Left ventricle myocardium inferior (tissue), 1 donor: ENCODE measurements at places on chromosomes 7 and 10. TPM values are rescaled to one million over a fixed set of nuclear protein-coding genes. Genes with fewer than 3 reads are reported as not detected.

DNA sequence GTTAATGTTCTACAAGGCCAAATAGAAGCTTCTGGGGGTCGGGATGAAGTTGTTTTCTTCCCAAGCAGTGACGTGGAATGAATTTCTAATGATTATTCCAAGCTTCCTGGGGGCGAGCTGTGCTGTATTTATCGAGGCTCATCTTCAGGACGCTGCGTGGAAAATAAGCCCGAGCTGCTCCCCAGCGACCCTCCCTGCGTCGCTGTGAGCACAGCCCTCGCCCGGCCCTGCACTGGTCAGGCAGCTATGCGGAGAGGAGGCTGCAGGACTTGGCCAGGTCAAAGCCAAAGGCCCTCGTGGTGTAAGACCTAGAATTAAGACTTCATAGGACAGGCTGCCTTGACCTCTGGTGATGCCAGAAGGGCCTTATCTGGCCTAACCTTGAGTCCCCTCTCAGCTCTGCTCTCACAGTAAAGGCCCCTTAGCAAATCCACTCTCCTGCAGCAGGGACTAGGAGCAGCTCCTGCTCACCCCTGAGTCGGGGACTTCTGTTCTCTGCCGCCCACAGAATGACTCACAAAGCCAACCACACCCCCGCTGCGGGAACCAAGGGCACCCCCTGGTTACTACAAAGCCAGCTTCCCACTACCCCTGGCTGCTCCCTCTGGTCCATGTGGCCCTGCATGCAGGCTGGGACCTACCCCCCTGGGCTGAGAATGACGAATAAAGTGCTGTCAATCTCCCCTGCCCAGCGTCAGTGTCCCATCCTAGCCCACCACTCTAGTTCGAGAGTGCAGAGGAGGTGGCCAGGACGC lies 501.6 kb downstream of the TCERG1L start:
- no peak for DNase-seq

- DNase-seq: peak; percentile 97
Observed at GRCh38 chr10:43362191-43362839, 9.1 kb upstream of the FXYD4 start.

- no peak for DNase-seq
Observed at GRCh38 chr10:102159831-102160230, 7.6 kb downstream of the NOLC1 start.

DNA sequence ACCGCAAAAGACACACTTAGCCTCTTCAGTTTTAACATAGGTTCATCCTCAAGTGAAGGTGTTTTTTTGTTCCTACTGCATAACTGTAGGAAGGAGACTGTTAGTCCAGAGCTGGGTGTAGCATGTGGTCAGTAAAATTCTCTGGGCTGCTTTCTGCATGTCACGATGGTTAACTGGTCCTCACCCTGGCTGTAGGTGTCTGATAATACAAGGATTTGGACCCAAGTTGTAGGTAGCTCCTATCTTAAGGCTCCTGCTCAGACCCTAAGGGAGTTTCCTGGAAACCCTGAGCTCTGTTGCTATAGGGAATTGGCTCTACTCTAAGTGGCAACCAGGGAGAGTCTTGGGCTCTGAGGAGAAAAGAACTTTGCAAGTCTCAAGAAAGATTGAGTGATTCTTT lies 112.9 kb downstream of the SAMD9 start:
- DNase-seq: no peak

TMEM229A gene
- not detected for total RNA-seq

- no peak for DNase-seq
Observed at GRCh38 chr7:5387711-5388245, 35.9 kb downstream of the TNRC18 start.

MMP21 gene
- not detected for total RNA-seq

PLXDC2 gene
- total RNA-seq: 16.6 TPM

DNA sequence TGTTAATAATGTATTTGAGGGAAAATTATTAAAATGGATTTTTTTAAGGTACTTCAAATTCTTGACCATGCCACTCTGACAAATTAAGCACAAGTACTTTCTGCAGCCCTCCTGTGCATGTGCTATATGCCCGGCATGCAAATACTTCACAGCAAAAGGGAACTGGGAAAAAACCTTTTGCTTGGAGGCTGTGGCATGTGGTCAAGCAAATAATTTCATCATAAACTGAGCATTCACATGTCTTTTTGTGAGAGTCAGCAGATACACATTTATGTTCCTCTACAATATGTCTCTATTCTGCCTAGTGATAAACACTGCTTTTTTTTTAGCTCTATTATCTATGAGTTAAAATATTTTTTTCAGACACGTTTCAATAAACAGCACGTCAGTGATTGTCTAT lies 53.7 kb upstream of the SEMA3A start:
- no peak for DNase-seq

OPN1SW gene
- total RNA-seq: not detected

EBLN1 gene
- total RNA-seq: not detected

- DNase-seq: no peak
Observed at GRCh38 chr10:26843736-26844135, 17.0 kb downstream of the ABI1 start.

DNA sequence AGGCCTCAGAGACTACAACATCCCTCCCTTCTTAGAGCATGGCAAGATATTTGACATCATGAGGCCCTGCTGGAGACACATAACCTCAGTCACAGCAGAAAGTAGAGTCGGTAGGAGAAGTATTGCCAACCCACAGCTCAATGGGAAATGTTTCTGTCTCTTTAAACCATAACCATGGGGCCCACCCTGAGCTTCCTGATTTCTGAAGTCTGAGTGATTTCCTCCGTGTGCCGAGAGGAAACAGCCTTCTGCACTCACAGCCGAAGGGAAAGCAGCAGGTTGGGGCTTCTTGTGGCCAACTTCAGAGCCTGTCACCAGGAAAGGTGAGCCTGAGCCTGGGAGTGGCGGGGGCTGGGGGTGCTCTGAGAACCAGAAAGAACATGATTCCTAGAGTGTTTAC lies at the start of gene GIMAP1:
Gene GIMAP1 (plus strand): TSS at position 246 of the 400 bp plus-strand sequence. CDS start 2,435 bp downstream, outside the sequence.
- peak; percentile 47 for DNase-seq

OR2A1 gene
- total RNA-seq: not detected

LBX1 gene
- not detected for total RNA-seq

- DNase-seq: peak; percentile 74
Observed at GRCh38 chr7:27922907-27923641, 183.1 kb downstream of the TAX1BP1 start.

- DNase-seq: no peak
Observed at GRCh38 chr7:117176206-117176605, 146.7 kb downstream of the WNT2 start.

- no peak for DNase-seq
Observed at GRCh38 chr10:29109707-29110571, 178.9 kb upstream of the LYZL1 start.

- DNase-seq: no peak
Observed at GRCh38 chr7:106332201-106332600, 47.4 kb upstream of the NAMPT start.

GRCh38 chr7:70006261-70006920 lies 408.1 kb downstream of the AUTS2 start:
- no peak for DNase-seq

DNA sequence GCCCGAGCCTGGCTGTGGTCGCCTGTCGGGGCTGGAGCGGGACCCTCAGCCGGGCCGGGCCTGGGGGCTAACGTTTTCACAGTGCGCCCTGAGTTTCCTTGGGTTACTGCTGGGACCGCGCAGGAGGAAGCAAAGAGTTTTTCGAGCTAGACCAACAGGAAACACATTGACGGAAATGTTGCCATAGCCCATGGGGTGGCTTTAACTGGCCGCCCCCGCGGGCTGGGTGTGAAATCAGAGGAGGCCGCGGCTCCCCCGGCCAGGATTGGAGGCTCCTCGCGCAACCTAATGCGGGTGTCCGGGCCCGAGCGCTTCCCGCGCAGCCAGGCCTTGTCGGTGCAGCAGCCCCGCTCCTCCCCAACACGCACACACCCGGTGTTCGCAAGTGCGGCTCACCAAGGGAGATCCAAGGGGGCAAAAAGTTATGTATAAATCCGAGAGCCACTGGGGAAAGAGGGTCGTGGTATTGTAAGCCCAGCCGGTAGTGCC lies 1.9 kb downstream of the HHEX start:
- DNase-seq: peak; percentile 68

GRCh38 chr7:84688671-84689070 lies 494.1 kb upstream of the SEMA3A start:
- DNase-seq: no peak

SRRM3 gene
- 6.1 TPM for total RNA-seq

DNA sequence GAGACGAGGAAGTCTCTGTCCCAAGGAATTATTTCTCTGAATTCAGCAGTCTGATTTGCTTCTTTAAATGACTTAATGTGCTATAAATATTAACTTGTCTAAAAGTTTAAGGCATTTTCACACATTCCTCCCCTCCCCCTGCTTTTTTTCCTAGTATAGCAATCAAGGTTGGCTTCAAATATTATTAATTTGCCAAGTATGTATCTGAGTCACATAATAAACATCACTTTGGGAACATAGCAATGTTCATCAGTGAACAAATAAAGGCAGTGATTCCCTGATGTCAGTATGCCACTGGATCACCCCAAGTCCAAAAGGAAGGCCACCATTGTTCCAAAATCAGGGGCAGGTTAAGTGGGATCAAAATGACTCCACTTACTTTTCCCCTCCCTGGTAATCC lies 40.5 kb downstream of the PDE6C start:
- no peak for DNase-seq

FKBP6 gene
- not detected for total RNA-seq

NPTX2 gene
- total RNA-seq: 2.3 TPM

DNA sequence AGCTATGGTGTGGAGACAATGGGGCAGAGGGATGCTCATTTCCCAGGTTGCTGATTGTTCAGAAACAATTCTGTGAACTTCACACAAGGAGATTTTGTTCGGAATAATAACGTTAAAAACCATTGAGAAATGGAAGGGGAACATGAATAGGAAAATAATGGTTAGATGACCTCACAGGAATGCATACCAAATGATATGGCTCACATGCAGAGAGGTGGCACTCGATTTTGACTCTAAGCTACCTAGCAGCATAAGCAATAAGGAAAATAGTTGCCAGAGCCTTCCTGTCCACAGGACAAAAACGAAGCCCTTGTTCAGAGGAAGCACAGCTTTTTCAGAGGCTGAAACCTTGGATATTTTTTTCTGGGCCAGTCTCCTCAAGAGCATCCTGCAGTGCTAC lies 293.1 kb downstream of the ZEB1 start:
- no peak for DNase-seq

- DNase-seq: no peak
Observed at GRCh38 chr10:117133273-117134055, 4.6 kb downstream of the VAX1 start.

- DNase-seq: no peak
Observed at GRCh38 chr7:156753630-156754029, 113.1 kb downstream of the RNF32 start.

MYL10 gene
- total RNA-seq: not detected

GRCh38 chr10:8453587-8453986 lies 399.1 kb downstream of the GATA3 start:
- DNase-seq: peak; percentile 36

DNA sequence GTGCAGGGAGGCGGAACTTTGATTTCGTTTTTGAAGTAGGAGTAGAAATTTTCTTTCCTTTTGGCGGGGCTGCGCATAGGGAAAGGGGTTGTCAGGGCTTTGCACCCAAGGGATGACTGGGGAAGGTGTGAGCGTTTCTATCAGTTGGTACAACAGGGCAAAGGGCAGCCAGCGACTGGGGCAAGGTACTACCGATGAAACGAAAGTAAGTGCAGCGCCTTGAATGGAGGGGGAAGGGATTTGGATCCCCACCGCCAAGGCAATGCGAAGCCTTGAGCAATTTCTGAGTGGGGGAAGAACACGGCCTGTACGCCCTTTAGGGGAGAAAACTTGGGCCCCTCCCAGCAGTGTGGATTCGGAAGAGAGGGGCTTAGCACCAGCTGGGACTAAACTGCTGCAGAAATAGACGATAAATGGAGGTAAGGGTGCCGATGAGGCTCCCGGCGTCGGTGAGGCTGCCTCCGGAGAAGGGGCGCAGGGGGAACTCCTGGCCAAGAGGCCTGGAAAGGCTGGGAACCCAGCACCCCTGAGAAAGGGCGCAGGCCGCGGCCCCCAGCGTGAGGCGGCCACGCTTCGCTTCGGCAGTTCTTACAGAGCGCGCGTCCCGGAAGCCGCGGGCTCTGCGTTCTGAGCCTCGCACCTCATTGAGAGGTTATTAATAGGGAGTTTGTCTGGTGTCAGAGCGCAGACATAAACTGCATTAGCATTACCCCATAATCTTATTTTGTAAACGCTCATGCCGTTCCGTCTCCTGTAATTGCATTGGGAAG lies 10.0 kb upstream of the TLX1 start:
- DNase-seq: no peak

DNA sequence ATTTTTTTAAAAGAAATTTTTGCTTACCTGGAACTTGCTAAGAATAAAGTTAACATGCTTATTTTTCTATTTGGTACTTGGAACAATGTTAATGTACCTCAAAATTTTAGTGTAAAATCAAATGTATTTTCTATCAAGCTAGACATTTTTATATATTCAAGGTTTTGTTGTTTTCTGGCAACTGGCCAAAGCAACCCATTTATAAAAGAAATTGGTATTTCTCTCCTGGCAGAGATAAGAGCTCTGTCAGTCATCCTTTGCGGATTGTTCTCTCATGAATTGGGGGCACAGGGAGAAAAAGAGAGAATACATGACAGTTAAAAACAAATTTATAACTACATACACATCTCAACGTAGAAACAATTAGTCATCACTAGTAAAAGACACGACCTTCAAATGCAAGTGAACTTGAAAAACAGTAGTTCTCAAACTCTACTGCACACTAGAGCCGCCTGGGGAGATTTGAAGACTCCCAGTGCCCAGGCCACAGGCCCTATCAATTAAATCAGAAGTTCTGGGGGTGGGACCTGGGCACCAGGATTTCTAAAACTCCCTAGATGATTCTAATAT lies 152.4 kb upstream of the LAMB4 start:
- DNase-seq: no peak

GDF2 gene
- total RNA-seq: not detected

SPRN gene
- total RNA-seq: not detected

- no peak for DNase-seq
Observed at GRCh38 chr10:11876324-11876723, 53.2 kb downstream of the PROSER2 start.

DNA sequence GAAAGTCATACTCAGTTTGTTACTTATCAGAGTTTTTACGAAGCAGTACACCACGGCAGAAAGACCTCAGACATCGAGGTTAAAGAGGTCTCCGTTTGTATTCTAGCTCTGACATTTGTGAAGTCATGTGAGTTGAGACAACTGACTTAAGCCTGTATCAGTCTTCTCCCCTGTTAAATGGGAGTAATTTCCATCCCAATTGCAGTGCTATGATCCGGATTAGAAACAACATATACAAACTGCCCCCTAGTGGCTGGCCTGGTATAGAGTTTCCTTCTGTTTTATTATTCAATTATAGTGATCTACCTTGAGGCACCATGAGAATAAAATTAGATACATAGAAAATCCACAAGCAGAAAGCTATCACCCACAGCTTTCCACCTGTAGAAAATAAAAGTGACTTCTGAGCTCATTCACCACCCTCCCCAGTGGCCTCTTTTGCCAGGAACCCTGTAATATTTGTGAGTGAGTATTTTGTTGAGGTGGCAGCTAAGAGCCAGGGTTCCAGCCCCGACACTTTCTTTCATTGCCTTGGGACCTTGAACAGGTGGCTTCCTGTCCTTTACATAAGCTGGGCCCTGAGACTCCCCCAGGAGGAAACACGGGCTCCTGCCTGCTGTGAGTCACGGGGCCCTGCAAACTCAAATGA lies 607.2 kb upstream of the MGMT start:
- no peak for DNase-seq

- peak; percentile 39 for DNase-seq
Observed at GRCh38 chr10:3666525-3667302, 118.3 kb downstream of the KLF6 start.

IL2RA gene
- 2.3 TPM for total RNA-seq
